Left renal pelvis (tissue), 4 donors: ENCODE measurements at places on chromosomes 1 and 21. TPM values are rescaled to one million over a fixed set of nuclear protein-coding genes. Genes with fewer than 3 reads are reported as not detected.

DNA sequence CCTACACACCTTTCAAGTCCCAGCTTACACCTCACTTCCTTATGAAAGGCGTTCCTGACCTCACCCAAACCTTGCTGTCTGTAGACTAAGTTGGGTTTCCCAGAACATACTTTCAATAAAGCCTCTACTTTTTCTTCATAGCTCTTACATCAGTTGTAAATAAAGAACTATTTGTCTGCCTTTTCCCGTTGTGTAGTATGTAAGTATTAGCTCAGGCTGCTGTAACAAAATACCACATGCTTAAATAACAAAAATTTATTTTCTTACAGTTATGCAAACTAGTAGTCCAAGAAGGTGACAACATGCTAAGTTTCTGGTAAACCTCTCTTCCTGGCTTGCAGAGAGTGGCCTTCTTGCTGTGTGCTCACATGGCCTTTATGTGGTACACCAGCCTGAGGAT is 86.7 kb downstream of the MAST2 start:
- DNase-seq, result no peak

DNA sequence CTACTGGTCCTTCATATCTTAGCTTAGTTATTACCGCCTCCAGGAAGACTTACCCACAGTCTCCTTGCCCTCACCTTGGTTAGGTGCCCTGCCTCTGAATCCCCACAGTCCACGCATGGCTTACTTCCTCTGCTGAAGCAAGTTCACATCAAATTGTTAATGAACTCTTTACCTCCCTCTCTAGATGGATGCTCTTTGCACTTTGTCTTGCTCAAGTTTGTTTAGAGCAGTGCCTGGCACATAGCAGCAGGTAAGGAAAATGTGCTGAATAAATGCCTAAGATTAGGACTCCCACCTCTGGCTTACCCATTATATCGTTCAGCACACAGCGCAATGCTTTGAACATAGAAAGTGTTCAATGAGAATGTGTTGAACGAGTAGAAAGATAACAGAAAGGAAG is 90.5 kb downstream of the BEND5 start:
- DNase-seq, result no peak

GRCh38 chr1:199336745-199337640 is 690.5 kb upstream of the NR5A2 start:
- DNase-seq, result no peak

DNA sequence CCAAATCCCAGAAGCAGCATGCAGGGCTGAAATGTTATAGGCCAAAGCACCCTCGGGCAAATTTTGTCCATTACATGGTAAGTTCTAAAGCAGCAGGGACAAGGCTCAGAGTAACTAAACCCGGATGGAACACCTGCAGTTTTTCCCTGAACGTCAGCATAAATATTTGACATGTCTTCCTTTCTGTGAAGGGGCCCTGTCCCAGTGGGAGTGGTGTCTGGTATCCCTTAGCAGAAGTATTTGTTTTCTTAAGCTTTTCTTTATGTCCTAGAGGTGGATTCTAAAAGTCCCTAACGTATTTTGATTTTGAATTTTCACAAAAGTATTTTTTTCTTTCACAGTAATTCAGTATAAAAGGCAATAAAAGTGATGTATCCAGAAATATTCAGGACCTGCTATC is 223.9 kb downstream of the ST6GALNAC3 start:
- no peak for DNase-seq

The PROX1 gene
- polyA plus RNA-seq, result 8.4 TPM
